ENCODE measurements at places on chromosomes 6 and 20.

DNA sequence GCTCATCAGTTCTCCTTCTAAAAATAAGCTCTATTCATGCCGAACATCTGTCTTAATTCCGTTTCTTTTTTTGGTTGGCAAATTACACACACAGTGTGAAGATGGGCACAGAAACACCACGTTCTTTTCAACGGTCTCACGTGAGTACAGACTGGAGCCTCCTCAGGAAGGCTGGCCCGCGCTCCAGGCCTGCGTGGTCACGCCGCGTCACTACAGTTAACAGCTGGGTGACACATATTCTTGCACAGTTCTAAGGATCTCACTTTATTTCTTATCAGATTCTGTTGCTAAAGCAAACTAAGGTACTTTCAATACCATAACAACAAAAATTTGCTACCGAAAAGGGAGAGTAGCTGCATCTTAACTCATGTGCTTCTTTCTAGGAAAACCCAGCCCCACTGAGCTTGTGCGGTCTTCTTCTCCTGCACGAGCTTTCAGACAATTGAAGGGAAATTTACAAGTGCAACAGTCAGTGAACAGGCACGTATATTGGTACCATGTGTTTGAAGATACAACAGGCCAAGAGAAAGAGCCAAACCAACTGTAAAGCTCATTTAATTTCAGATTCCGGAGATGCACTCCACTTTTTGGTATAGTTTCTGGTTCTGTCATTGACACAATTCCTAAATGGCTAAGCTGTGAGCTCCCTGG is 55.6 kb upstream of the MPC1 start:
- no peak for DNase-seq

DNA sequence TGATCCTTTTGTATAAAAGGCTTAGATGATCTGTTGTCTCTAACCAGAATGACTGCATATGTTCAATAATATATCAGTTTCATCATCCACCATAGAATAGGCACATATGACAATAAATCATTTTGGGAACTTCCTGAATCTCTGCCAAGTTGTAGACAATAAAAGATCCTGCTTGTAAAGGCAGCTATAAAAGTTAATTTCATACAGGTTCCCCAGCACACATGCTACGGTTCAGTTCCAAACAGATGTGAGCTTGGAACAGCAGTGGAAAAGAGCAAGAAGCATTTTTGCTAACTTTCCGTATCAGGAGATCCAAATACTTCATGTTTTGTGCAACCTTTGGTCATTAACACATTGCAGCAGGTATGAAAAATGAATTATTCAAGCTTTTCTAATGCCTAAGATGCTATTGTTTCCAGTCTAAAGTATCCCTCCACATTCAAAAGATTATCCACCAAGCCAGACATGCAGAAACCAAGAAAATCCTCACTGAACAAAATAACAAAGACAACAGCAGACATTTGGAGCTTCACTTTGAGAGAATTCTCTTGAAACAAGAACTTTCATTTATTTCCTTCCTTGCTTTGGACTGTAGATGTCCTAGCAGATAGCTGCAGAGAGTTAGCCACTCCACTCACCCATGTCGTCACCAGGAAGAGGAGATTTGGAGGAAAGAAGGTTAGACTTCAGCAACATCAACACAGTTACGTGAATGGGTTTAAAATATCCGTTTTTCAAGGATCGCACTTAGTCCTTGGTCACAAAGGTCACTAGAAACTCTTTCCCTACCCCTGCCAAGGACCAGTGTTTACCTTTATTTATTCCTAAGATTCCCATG is 453.5 kb upstream of the JARID2 start:
- DNase-seq: no peak

DNA sequence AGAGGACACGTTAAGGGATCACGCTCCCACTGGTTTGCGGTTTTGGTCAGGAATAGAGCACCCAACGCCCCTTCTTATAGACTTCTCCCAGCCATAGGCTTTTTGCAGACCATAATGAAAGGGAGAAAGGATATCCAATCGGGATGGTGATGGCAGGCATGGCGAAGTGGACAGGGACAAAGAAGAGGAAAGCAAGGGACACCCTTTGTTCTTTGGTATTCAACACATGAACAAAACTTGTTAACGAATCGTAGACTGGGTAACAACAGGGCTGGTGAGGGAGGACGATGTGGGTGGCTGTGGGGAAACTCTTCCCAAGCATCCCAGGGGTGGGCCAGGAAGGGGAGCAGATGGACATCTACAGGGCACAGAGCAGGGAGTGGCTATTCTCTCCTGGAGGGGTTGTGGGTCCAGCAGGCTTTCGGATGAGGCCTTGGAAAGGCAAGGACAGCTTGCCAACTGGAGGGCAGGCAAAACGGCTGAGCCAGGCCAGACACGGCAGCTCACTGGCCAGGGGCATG is 1.4 kb upstream of the HSP90AB1 start:
- DNase-seq: no peak

- DNase-seq: no peak
These were observed 259.2 kb downstream of the DLL1 start for GRCh38 chr6:170031684-170032121.

- DNase-seq: no peak
These were observed 204.8 kb upstream of the RSPO3 start for GRCh38 chr6:126913651-126914050.

GRCh38 chr6:52718550-52718949 is 44.7 kb downstream of the GSTA2 start:
- no peak for DNase-seq

DNA sequence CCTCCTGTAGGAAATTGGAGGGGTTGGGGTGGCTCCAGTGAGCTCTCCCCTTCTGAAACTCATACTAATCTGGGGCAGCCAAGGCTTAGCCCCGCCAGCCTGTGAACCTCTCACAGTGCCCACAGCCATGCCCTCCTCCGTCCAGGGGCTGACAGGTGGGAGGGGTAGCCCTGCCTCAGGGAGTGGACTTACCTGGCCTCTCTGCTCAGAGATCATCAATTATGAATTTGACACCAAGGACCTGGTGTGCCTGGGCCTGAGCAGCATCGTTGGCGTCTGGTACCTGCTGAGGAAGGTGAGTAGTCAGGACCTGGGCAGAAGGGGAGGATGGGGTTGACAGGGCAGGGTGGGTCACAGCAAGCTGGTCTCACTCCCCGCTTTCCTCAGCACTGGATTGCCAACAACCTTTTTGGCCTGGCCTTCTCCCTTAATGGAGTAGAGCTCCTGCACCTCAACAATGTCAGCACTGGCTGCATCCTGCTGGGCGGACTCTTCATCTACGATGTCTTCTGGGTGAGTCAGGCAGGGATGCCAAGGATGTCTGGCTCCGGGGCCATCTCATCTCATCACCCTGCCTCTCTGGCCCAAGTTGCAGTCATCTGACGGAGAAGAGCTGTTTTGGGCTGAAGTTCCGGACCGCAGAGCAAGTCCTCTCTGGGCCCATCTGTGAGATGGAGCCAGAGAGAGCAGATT is 34.7 kb downstream of the HM13 start:
- no peak for DNase-seq
